ENCODE measurements at places on chromosomes 16 and 17.

DNA sequence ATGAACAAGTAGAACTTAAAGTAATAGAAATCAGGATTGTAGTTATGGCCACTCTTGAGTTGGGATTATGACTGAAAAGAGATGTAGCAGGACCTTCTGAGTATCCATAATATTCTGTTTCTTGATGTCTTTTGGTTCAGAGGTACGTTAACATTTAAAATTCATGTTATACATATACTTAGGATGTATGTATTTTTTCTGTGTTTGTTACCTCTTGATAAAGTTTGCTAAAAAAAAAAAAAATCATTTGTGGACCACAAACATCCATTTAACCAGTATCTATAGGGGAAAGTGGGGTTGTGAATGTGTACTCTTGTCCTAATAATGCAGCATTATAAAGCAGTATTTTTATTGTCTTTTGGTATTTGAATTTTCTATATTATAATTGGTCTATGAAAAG is 65.6 kb downstream of the BCAS3 start:
- no peak for DNase-seq

DNA sequence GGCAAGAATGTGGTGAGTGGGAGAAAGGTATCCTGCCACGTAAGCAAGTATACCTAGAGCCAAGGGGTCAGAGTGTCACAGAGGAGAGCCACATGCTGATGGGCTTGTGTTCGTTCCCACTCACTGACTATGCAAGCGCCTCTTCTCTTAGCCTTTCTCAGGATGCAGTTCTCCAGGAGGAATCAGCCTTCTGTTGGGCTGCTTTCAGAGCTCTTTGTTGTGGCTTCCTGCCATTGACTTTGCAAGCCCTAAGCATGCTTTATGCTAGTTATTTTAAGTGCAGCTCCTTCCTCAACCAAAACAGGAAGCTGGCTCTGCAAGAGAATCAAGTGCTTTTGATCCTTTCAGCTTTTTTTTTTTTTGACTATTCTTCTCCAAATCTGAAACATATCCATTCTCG is 66.6 kb downstream of the SIAH1 start:
- peak; percentile 87 for DNase-seq

DNA sequence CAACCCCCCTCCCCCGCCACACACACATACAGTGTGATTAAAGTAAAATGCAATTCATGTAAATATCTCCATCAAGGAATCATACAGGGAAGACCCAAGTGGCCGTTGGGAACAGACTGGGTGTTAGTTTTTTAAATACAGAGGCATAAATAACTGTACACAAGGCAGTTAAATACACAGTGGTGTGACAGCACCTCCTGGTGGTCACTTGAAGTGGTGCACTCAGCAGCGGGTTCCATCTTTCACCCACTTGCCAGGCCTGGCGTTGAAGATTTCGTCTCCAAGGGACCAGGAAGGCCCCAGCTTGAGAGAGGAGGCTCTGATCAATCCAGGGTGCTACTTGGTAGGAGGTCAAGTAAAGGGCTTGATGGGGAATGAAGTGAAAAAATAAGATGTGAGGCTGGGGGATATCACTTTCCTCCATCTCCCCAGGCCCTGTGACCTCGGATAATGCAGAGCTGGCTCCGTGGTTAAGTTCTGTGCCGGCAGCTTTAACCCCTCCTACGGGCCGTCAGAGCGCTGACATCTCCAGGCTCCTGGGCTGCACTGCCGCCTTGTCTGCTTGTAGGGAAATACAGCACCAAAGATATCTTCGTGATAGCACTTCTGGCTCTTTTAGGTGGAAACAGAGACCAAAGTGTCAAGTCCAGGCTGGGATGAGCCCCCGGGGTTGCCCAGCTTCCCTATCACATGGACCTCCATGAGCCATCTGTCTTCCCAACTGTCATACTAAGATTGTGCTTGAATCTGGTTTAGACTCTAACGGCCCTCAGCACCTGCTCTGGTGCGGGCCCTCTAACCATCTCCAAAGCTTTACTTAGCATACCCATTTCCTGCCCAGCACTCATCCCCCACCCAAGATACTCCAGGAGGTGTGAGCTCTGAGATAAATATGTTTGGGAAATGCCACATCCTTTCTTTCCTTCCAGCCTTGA is 20.7 kb downstream of the LGALS9 start:
- DNase-seq = peak; percentile 80

GRCh38 chr17:13475574-13476223 is 126.0 kb downstream of the HS3ST3A1 start:
- DNase-seq = peak; percentile 73

GRCh38 chr17:82003411-82004381 is 19.0 kb downstream of the CENPX start:
- no peak for DNase-seq

DNA sequence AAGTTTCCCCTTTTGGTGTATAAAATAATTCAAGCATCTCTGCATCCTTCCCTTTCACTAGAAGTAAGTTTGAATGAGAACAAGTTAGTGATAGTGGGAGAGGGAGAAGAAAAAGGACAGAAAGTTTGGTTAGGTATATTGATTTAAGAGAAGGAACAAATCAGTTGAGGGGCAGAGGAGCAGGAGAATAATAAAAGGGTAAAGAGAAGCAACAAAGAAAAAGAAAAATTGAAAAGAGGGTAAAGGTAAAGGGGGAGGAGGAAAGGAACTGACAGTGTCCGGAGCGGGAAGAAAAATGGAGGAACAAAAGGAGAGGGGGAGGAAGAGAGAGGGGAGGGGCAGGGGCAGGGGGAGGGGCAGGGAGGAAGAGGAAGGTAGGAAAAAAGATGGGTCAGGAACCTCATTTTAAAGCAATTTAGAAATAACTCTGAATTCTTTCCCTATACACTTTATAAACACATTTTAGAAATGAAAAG is 6.3 kb upstream of the IGF2BP1 start:
- no peak for DNase-seq

DNA sequence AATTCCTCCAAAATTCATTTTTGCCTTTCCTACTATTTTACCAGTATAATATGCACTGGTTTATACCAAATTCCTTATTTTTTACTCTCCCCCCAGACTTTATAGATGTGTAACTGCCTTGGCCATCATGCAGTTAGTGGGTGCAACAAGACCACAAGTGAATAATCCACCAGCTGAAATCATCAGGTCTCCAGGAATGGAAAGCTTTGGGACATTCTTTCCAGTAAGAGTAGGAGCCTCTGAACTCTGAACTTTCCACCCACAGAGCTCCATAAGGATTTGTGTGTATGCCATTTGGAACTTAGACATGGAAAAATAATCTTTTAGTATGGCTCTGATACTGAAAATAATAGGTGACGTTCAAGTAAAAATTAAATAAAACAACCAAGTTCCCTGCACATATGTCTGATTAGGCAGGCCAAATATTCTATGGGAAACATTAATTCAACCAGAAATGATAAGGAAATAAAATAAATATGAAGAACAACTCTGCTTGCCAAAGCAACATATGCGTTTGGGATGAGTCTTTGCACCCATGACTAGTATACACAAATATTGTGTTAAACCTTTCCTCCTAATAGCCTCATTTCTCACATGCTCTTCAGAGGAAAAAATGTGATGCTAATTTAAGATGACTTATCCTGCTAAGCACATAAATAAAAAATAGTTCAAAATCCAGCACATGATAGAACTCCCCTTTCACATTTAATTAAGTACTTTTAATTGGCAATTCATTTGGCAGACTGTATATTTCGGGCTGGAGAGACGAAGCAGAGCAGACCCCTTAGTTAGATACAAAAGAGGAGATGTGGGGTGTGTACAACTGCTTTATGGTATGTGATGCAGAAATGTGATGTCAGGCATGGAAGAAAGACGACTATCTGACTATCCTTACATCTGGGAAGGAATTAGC is 11.6 kb upstream of the LYRM9 start:
- no peak for DNase-seq

GRCh38 chr16:81588326-81589081 is 143.9 kb downstream of the CMIP start:
- DNase-seq = no peak

GRCh38 chr17:6496116-6496481 is 51.8 kb downstream of the PIMREG start:
- peak; percentile 70 for DNase-seq

DNA sequence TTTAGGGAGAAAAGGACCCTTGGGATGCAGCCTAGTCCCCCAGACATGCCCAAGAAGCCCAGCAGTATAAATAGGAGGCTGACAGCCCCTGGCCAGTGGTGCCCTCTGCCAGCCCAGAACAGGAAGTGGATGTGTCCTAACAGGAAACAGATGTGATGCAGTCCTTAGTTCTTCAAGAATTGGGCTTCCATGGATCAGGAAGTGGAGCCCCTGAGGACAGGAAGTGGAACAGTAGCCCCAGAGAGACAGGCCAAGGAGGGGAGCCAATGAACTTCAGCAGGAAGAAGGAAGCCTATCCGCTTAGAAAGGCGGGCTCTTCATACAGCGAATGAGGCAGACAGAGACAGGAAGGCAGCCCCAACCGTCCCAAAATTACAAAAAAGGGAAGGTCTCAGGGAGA is 7.2 kb downstream of the CTF1 start:
- DNase-seq = peak; percentile 94

DNA sequence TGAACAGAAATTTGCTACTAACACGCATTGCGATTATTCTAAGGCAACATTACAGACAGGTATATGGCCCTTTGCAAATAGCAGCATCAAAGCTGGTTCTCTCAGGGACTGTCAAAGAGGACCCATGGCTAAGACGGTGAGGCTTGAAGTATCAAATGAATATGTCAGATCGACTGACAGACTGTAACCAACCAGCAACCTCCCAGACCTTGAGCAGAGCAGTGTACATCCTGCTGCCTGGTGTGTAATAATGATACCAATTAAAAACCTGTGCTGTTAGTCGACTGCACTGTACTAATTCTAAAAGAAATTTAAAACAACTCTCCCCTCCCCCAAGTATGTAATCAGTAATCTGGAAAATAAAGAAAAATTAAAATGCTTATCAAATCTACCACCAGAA is 35.9 kb upstream of the GHDC start:
- DNase-seq = no peak

DNA sequence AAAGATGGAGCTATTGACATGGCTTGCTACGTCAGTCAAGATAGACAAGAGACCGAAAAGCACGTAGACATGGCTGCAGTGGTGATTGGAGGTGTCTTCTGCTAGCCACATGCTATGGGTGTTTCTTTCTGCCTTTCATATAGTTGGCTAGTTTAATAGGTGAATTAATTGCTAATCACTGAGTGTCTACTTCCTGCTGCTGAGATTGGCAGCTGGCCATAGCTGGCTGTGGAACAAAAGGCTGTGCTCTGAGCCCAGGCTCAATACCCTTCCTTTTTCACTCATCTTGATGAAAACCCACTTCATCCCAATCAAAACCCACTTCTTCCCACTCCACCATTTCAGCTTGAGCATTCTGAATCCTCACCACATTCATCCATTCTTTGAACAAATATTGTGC is 221.4 kb upstream of the MAF start:
- DNase-seq = no peak

- no peak for DNase-seq
These were observed 82.8 kb downstream of the TNFRSF13B start for GRCh38 chr17:16889088-16889465.

GRCh38 chr17:1312261-1312870 is 32.9 kb downstream of the TRARG1 start:
- peak; percentile 13 for DNase-seq

- peak; percentile 87 for DNase-seq
These were observed 59.8 kb downstream of the BAIAP2 start for GRCh38 chr17:81094509-81095382.

DNA sequence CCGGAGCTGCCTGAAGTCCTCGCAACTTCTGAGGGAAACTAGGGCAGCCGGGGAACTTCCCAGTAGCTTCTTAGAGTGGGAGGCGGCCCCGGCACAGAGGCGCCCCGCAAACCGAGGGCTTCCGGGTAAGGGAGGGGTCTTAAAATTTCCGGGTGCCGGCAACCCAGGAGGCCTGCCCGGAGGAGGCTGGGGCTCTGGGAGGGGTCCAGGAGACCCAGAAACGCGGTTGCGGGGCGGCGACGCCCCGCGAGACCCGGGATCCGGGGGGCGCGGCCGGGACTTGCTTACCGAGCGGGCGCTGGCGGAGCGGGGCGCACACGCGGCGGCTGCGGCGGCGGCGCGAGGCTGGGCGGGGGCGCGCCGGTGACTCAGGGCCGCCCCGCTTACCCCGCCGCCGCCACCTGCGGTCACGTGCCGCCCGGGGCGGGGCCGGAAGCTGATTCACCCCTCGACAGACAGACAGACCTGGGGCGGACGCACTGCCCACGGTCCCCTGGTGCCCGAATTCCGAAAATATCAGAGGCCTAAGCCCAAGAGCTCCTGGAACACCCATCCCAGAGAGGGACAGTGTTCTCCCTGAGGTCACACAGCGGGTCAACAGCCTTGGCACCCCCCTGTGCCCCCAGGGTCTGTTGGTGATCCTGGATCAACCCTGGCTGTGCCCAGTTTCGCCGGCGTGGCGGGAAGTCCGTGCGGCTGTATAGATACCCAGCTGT is at the start of gene FAM83G:
TSS of gene FAM83G (minus strand) at position 344 of the 716 bp plus-strand sequence. CDS start 723 bp downstream, outside the sequence.
- DNase-seq = peak; percentile 74

DNA sequence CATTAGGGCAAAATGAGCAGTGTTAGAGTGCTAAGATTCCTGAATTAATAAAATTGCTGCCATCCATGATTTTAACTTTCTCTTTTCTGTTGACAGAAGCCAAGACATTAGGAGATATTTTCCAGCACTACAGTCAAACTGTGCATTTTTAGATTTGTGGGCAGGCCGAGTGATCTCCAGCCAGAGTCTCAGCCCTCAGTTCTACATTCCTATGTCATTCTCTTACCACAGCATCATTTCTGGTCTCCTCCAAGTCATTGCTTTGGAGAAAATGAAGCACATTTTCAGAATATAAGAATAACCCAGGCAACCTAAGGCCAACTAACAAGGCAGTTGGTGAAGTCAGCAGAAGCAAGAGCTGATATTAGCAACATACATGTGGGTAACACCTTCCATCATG is 74.6 kb upstream of the NUDT7 start:
- no peak for DNase-seq

GRCh38 chr17:80613732-80614071 is 69.1 kb downstream of the RPTOR start:
- no peak for DNase-seq

GRCh38 chr16:89536886-89537548 is 23.5 kb upstream of the RPL13 start:
- DNase-seq = peak; percentile 23

GRCh38 chr16:81715358-81716196 is 63.5 kb upstream of the PLCG2 start:
- no peak for DNase-seq

- DNase-seq = no peak
These were observed 19.2 kb downstream of the GJD3 start for GRCh38 chr17:40345161-40345993.

Data from suppressor macrophage (primary cell).